ENCODE measurements at places on chromosomes 2 and 18. TPM values are rescaled to one million over a fixed set of nuclear protein-coding genes. Genes with fewer than 3 reads are reported as not detected.

SLC4A3 gene
- 0.29 TPM for total RNA-seq

NAT8 gene
- total RNA-seq, result 0.31 TPM

RPRM gene
- not detected for total RNA-seq

LCT gene
- not detected for total RNA-seq

PAX8 gene
- total RNA-seq, result 8.7 TPM

CNDP1 gene
- total RNA-seq, result not detected
